Ureter (tissue), 1 donor: ENCODE measurements at places on chromosomes 5 and 9. TPM values are rescaled to one million over a fixed set of nuclear protein-coding genes. Genes with fewer than 3 reads are reported as not detected.

DNA sequence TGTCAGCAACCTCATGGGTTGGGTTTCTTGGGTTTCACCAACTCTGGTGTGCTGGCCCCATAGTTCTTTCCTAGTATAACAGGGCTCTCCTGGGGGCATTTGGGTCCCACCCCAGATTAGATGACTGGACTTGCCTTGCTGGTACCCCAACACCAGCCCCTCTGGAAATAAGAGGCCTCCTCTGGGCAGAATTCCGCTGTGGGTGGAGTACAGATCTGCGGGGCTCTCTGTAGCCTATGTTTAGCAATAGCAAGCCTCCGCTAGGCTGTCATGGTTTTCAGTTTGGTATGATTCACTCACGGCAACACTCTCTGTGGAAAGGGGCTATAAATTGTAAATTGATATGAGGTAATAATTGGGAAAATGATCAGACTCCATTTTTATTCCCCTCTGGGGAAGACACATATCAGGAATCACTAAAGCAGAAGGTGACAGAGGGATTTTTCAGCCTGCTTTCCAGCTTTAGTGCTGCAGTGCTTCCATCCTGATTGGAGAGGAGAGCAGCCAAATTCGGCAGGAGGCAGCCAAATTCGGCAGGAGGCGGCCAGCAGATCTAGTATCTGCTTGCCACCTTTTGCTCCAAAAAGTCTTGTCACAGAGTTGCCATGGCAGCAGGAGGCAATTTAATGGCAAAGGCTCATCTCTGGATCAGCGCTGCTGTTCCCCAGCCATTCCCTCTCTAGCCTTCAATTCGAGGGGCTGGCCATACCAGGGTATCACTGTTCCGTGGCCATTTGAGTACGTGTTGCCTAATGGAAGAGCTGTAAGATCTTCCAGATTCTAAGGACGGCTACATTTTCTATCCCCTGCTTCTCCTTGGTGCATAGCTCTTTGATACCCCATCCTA is 84.6 kb downstream of the SLC44A1 start:
- DNase-seq = no peak

DNA sequence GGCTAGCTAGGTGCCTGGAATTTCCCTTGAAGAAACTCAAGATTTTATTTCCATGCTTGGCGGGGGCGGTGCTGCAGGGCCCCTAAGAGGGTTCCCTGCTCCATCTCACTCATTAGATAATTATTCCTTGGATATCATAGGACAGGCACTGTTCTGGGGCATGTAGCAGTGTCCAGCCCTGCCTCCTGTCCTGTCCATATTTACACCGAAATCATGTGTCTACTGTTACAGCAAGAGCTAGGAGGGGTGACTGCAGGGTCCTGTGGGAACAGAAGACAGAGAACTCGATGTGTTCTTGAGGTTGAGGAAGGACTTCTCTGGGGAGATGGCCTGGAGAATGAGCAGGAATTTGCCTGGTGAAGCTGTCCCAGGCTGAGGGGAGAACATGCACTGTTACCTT is 96.6 kb downstream of the CYFIP2 start:
- no peak for DNase-seq

DNA sequence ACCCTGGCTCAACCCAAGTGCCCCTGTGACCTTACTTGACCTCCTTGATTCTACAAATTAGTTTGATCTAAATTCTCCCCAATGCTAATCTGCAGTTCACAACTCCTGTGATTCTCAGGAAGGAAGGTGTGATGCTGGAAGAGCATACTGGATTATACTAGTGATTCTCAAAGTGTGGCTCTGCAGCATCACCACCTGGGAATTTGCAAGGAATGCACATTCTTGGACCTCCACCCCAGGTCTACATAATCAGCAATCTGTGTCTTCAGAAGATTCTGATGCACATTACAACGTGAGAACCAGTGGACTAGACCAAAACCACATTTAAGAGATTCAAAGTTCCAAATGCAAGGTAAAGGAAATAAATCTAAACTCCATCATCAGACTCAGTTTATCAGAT is 198.6 kb downstream of the AGTPBP1 start:
- DNase-seq = no peak

GRCh38 chr5:35869685-35870277 is 13.1 kb downstream of the IL7R start:
- no peak for DNase-seq

The CEL gene
- total RNA-seq = 3.0 TPM

DNA sequence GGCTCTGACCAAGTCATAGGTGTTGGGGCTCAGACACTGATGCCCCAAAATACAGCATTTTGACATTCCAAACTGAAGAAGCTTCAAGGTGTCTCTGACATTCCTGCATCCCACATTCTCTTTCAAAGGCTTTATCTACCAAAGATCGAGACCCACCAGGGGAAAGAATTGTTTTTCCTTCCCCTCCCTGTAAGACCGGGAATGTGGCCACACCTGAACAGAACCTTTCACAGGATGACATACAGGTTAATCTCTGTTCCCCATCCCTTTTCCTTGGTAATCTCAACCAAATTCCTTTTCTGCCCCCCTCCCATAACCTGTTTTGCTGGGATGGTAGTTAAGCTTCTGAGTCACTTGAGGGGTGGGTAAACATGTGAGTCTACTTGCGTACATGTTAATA is 72.3 kb downstream of the IQGAP2 start:
- DNase-seq = no peak

The DHX29 gene
- 29.8 TPM for total RNA-seq

DNA sequence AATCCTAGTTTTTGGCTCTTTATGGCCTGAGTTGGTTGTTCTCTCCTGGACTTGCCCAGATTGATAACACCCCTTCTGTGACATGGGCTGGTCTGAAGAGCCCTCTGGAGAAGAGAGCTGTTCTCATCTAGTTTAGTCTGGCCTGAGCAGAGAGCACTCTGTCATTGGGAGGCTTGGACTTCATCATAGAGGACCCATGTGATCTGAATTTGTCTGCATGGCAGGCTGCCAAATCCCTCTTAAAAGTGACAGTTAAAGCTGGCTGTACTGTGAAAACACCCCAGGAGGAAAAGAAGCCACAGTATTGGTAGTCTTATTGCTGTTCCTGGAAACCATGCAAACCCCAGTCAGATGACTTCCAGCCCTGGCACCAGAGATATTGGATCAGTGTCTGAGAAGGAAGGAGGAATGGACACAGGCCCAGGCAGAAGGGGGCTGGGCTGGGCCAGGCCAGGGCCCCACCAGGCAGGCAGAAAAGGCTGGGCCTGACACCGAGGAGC is 3.7 kb upstream of the WDR31 start:
- peak; percentile 90 for DNase-seq

- no peak for DNase-seq
These were observed 370.8 kb upstream of the MEF2C start for GRCh38 chr5:89253666-89254352.

DNA sequence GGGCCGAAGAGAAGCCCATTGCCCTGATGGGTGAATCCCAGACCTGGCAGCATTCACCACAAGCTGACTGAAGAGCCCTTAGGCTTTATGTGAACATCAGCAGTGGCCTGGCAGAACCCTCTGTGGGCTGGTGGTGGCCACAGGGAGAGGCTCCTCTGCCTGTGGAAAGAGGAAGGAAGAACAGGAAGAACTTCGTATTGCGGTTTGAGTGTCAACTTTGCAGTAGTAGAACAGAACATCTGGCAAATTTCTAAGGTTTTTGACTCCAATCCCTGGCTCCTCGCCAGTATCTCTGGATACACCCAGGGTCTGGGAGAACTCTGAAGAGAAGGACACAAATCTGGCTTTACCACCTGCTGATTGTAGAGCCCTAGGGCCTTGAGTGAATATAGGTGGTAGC is 356.4 kb upstream of the GRAMD2B start:
- no peak for DNase-seq

DNA sequence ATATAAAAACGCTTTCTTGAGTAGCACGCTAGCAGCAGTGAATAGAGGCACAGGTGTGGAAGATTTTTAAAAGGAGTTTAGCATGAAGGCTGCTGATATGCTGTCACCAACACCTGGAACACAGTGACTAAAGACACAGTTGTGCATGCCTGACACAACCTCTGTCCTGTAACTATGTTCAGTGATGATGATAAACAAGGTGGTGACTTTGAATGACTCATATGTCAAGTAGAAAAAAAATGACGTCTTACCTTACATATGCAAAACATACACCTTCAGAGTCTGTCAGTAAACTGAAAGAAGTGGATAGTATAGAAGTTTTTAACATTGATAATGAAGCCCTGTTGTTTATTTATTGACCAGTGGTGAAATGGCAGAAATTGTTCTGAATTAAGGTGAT is 66.2 kb upstream of the ADCY2 start:
- DNase-seq = no peak

- DNase-seq = no peak
These were observed 37.6 kb upstream of the RAI14 start for GRCh38 chr5:34618371-34619065.

DNA sequence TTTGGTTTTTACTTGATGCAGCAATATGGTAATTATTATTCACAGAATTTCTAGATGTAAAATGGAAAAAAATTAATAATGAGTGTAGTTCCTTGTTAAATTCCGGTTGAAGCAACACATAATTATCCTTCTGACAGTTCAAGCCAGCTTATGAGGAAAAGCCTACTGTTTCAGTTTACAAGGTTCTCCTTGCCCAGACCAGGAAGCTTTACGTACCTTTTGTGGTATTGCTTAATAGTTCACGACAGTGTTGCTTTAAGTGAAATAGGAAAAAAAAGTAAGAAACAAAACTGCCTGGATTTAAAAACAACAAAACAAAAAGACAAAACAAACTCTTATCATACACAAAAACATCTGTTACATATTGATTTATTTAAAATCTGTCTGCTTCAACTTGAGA is 547.3 kb upstream of the C9orf72 start:
- DNase-seq = no peak

DNA sequence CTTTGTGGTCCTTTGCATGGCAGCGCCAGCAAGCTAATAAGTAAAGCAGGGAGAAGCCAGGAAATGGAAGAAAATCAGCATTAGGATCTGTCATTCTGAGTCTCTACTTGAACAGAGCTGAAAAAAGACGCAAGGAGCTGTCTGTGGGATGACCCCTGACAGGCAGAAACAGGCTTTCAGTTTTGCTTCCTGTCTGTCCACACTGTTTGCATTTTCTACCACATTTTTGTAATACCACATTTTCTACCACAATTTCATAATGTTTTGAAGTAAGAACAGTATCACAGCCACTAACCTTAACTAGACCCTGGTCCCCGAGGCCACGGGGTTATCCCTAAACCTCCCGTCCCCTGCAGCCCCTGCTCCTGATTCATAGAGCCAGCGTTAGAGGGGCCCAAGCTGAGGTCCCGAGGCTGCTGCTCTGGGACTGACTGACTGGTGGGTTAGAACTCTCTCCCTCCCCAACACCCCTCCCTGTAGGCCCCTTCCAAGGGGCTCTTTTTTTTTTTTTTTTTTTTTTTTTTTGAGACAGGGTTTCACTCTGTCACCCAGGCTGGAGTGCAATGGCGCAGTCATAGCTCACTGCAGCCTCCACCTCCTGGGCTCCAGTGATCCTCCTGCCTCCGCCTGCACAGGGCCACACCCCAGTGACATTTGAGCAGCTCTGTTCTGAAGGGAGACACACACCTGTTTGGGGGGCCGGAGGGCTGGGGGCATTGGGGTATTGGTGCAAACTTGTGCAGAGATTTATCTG is 4.0 kb upstream of the CLIC3 start:
- DNase-seq = no peak

DNA sequence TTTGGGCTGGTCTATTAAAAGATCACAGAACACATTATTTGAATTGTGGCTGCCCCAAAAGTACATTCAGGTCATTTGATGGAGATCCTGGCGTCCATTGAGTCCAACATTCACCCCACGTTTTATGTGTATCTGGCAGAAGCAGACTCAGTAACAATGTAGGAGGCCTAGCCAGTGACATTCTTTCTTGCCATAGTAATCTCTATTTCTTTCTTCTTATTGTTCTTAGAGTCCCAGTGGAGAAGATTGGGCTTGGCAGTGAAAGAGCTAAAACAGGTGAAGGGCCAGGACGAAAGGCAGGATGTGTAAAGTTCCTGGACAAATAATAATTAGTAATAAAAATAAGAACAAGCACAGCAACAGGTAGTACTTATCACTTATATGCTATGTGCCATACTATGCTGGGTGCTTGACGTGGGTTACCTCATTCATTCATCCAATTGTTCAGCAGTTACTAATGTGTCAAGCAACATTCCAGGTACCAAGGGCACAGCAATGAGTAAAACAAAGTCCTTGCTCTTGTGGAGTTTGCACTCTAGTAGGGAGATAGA is 12.6 kb upstream of the ANKH start:
- no peak for DNase-seq

GRCh38 chr9:68508547-68508946 is 32.1 kb downstream of the TMEM252 start:
- no peak for DNase-seq

DNA sequence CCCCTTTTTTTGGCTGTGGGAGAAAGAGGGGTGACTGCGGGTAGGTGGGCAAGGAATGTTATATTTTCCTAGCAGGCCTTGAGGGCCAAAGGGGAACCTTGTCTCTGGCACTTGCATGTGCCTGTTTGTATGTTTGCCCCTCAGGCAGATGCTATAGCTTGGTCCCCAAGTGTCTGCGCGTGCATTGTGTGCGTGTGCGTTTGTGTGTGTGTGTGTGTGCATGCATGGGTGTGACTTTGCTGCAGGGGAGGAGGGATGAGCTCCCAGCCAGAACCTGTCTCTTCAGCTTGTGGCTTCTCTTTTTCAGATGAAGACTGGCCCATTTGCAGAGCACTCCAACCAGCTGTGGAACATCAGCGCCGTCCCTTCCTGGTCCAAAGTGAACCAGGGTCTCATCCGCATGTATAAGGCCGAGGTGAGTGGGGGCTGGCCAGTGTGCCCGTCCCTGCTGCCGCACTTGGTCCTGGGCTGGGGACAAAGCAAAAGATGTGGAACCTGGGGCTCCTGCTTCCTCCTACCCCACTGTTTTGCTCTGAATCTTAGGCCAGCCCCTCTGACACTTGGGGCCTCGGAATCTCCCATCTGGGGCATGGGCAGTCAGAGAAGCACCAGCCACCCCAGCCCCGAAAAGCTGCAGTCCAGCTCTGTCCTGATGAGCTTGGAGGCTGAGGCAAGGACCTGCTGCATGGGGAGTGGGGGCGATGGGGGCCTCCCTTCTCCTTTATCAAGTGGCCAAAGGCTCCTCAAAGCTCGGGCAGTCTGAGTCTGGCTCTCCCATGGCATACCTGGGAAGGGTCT is 31.1 kb downstream of the PTPA start:
- DNase-seq = no peak

DNA sequence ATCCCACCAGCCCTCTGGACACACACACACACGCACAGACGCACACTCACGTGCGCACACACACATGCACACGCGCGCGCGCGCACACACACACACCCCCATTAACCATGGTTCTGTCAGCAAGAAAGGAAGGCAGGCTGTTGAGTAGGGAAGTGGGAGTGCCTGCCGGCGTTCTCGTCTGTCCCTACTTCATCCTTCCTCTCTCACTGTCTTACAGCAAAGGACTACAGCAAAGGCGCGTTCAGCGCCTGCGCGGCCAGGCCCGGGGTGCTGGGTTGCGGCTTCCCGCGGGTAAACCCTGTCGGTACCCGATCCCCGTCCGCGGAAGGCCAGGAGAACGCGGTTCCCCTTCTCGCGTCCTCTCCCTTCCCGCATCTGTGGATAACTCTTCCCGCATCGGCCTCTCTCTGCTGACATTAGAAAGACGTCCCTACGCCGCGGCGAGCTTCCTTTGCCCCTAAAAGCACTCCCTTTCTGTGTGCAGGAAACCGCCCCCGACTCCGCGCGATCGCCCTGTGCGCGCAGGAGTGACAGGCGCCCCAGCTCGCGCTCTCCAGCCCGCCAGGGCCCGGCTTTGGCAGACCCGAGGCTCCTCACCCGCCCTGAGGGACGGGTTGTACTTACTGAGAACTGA is 219.2 kb downstream of the AGTPBP1 start:
- no peak for DNase-seq
